ENCODE measurements at places on chromosomes 3 and 15.

GRCh38 chr3:87855616-87856015, 203.2 kb downstream of the CGGBP1 start:
- no peaks in the 10 kb centered on the region for H3K36me3 ChIP-seq
- no peak overlapping the region for H3K4me3 ChIP-seq
- no peak overlapping the region for H3K27ac ChIP-seq
- no peak for DNase-seq

DNA sequence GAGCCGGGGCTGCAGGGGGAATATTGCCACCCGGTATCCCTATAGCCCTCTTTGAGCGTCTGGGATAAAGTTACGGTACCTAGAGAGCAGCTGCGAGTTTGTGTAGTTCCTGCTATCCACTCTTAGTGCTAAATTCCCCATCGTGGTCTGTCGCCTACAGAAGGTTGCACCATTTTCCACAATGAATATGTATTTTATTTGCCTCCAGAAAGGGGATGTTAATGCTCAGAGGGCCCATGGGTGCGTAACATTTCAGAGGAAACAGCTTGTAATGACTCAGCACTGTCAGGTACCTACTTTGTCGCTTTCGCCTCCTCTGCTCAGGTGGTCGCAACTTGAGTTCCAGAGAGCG, 1.1 kb downstream of the SLCO3A1 start:
- no peaks in the 10 kb centered on the region for H3K36me3 ChIP-seq
- H3K27ac ChIP-seq, result peak overlapping the region; percentile 25
- DNase-seq, result peak; percentile 46
- H3K27me3 ChIP-seq, result peaks cover 3% of the 10 kb centered on the region

GRCh38 chr3:16399473-16399872, 114.0 kb downstream of the RFTN1 start:
- H3K27me3 ChIP-seq, result no peaks in the 10 kb centered on the region
- peaks cover 63% of the 10 kb centered on the region for H3K36me3 ChIP-seq
- H3K4me1 ChIP-seq, result peaks cover 49% of the 10 kb centered on the region
- peak overlapping the region; percentile 43 for H3K27ac ChIP-seq

GRCh38 chr3:45105855-45106671, 40.1 kb downstream of the CDCP1 start:
- DNase-seq, result peak; percentile 90
- H3K27me3 ChIP-seq, result peaks cover 15% of the 10 kb centered on the region
- no peaks in the 10 kb centered on the region for H3K36me3 ChIP-seq
- H3K4me1 ChIP-seq, result peaks cover 75% of the 10 kb centered on the region

DNA sequence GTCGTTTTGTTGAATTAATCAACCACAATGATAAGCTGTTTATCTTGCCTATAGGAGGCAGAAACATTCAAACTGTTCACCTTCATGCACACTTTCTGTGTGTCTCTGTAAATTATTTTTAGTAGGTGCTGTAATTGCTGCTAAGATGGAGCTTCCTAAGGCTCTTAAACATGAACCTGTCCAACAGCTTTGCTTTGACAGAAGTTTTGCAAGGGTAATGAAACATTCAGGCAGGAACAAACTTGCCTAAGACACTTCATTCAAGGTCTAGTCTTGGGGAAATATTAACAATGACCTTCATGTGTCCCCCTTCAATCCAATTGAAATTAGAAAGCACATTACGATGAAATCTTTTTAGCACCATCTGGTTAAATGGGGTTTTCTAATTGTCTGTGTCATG, 156.1 kb downstream of the DIPK2A start:
- H3K27ac ChIP-seq, result no peak overlapping the region
- DNase-seq, result no peak
- peaks cover 8% of the 10 kb centered on the region for H3K4me1 ChIP-seq
- peaks cover 6% of the 10 kb centered on the region for H3K27me3 ChIP-seq

GRCh38 chr3:51876186-51876585, 785 bp upstream of the IQCF5 start:
- no peak for DNase-seq
- no peaks in the 10 kb centered on the region for H3K36me3 ChIP-seq
- H3K4me3 ChIP-seq, result no peak overlapping the region
- peaks cover 5% of the 10 kb centered on the region for H3K27me3 ChIP-seq
- H3K4me1 ChIP-seq, result no peaks in the 10 kb centered on the region
- H3K27ac ChIP-seq, result no peak overlapping the region

GRCh38 chr3:23629181-23629894, 176.4 kb upstream of the UBE2E1 start:
- no peak overlapping the region for H3K4me3 ChIP-seq
- no peak for DNase-seq
- H3K27ac ChIP-seq, result no peak overlapping the region
- no peaks in the 10 kb centered on the region for H3K36me3 ChIP-seq
- H3K4me1 ChIP-seq, result peaks cover 4% of the 10 kb centered on the region
- H3K27me3 ChIP-seq, result peaks cover 3% of the 10 kb centered on the region
